ENCODE measurements at places on chromosomes 7 and 10.

- no peak for DNase-seq
Observed at GRCh38 chr10:122780391-122780790, 65.3 kb downstream of the CUZD1 start.

- peak; percentile 79 for DNase-seq
Observed at GRCh38 chr10:124744102-124745050, at the start of gene FAM53B. Gene FAM53B (minus strand): TSS chr10:124744378. CDS start chr10:124706713, 37,665 bp downstream.

GRCh38 chr10:102726274-102726673, 11.8 kb downstream of the SFXN2 start:
- no peak for DNase-seq

GRCh38 chr7:32218741-32219288, 148.6 kb upstream of the PDE1C start:
- DNase-seq = no peak

GRCh38 chr10:74150204-74150989, at the start of gene AP3M1:
Gene AP3M1 (minus strand): TSS chr10:74150828. CDS start chr10:74138379, 12,449 bp downstream.
- peak; percentile 70 for DNase-seq

DNA sequence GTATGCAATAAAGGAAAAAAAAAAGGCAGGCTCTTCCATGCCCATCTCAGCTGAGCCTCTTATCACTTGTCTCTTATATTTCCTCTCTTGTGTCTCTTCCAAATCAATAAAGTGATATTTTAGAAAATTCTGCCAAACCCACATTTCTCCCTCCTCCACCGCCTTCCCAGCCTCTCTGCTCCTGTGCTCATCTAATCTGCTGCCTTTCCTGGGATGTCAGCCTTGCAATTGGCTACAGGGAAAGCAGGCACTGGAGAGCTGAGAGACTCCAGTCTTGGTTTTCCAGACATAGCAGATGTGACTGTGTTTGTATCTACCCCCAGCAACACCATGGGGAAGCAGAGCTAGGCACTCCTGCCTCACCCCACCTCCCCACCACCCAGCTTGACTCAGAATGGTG, 298.4 kb downstream of the KCNMA1 start:
- no peak for DNase-seq

- no peak for DNase-seq
Observed at GRCh38 chr7:92699966-92700514, 109.8 kb upstream of the FAM133B start.

DNA sequence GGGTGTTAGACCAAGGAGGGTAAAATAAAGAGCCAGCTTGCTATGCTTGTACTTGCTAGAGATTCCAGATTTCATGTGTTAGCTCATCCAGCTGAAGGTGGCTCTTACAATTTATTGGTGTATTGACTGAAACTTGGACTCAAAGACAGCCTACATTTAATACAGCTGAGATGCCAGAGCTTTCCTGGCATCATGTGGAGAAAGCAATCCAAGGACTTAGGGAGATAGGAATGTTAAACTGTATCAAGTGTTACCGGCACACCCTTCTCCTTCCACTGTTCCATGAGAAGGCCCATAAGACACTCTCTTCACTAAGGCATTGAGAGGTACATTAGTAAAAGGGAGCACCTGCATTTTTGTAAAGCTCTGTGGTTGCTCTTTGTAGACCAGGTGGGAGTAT, 9.3 kb upstream of the HERPUD2 start:
- no peak for DNase-seq

DNA sequence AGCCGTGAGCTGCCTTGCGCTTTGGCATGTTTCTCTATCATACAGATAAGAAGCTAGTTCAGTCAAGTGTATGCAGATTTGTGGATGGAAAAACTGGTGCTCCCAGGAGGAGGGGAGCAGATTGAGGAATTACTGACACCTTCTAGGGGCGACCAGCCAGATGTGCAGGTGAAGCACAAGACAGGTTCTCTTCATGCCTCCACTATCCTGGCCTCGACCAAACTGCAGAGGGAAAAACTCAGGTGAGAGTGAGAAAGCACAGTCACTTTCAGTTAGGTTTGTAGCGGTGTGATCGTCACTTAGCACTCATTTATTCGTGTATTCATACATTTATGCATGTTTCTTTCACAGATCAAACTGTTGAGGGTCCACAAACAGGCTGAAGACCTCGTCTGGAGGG, 600 bp upstream of the DBNL start:
- DNase-seq = no peak

DNA sequence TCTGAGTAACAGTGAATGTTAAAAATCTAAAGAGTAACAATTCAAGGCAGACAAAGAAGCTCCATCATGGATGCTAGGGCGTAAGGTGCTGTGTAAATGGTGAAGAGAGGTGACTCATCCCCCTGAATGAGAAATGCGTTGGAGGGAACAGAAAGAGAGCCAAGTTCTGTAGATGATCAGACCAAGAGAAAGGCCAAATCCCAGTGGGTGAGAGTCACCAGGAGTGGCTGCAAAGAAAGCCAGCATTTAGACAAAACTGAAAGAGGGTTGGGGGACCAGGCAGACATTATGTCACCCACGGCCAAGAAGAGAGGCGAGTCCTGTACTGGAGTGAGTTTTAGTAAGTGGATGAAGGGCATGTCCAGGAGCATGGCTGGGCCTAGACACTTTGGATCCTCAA, 153.1 kb downstream of the TRIL start:
- no peak for DNase-seq

DNA sequence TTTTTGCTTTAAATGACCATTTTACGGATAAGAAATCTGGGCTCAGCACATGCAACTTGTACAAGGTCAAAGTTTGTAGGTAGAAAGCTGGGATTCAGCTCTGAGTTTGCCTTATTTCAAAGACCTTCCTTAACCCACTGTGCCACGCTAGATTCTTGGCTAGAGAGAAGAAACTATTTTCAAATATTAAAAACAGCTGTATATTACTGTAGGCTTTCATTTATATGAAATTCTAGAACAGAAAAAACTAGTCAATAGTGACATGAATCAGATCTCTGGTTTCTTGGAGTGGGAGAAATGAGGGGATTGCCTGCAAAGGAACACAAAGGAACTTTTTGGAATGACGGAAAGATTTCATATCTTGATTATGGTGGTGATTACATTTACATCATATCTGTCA, 53.0 kb upstream of the C1GALT1 start:
- DNase-seq = no peak

GRCh38 chr10:47026301-47027107, 115.3 kb downstream of the PTPN20 start:
- no peak for DNase-seq

GRCh38 chr7:85186083-85186520, 754 bp downstream of the SEMA3D start:
- DNase-seq = no peak

DNA sequence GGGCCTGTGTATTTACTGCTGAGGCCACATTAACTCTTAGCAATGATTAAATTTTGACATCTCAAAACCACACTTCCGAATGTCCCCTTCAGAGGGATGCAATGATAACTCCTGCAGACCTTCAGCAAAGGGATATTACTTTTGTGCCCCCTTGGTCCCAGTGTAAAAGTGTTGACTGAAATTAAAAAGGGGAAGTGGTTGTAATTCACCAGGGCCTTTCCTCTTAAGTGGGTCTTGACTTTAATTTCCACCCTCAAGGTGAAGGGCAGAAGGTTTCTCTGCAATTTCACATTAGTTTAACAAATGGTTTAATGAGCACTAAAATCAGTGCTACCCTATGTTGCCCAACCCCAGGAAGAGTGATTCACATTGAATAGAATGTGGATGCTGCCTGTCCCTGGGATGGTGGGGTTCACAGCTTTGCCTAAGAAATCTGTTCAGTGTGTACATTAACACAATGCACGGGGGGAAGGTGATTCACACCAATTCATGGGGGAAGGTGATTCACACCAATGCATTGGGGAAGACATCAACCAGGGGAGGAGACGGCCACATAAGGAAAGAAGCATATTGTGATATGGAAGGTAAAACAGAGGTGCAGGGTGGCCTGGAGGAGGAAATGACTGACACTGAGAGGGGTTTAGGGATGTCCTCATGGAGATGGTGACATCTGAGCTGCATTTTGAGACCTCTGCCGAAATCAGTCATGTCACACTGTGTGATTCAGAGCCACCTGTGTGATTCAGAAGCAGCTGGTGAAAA, 19.4 kb upstream of the TNS3 start:
- no peak for DNase-seq

DNA sequence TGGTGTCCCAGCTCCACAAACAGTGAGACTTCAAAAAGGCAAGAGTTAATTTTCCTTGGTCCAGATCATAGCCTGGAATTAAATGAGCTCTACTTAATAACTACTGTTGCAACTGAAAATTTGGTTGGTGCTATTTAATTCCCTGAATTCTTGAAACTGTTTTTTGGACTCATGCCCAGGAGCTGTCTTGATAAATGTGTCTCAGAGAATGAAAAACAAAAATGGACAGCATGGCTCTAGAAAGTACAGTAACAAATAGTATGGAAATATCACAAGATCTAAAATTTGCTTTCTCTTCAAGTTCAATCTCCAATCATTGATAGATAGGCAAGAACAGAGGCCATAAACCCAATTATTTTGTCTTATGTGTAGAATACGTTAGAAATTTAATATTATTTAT, 42.5 kb downstream of the CCDC71L start:
- no peak for DNase-seq

GRCh38 chr7:39613577-39613976, 9.8 kb upstream of the RALA start:
- DNase-seq = no peak

- DNase-seq = no peak
Observed at GRCh38 chr10:80429521-80429973, 21.2 kb downstream of the PRXL2A start.

DNA sequence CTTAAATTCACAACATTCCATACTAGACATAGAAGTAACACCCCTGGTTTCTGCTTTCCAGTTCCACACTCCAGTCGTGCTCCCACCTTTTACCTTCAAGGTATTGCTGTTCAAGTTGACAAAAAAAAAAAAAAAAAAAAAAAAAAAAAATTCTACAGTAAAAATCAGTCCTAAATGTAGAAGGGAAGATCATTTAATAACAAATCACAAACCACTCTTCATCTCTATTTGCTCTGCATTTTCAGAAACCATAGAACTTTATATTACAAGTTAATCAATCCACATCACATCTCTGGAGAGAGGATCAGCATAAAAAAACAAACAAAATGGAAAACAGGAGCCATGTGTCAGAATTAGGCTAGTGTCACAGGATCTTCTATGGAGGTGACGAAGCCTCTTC, 206.3 kb upstream of the KLF14 start:
- DNase-seq = no peak

- peak; percentile 10 for DNase-seq
Observed at GRCh38 chr7:29102558-29103151, 43.7 kb downstream of the CPVL start.

DNA sequence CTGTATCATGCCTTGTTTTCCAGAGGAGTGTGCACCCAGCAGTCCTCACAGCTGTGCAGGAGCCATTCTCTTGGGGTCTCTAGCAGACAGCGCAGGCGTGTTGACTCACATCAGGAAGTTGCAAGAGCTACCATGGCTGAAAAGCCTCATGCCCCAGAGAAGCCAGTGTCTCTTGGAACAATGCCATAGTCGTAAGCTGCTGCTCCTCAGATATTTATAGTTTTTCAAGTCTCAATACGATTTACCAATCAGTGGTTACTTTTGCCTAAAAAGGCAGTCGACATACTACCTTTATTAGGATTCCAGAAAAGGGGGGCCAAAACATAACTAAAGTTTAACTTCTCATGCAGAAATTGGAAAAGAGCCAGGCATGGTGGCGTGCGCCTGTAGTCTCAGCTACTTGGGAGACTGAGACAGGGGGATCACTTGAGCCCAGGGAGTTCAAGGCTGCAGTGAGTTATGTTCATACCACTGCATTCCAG, 407.7 kb downstream of the PARD3 start:
- DNase-seq = no peak

GRCh38 chr10:29618341-29619171, 16.2 kb downstream of the SVIL start:
- no peak for DNase-seq

DNA sequence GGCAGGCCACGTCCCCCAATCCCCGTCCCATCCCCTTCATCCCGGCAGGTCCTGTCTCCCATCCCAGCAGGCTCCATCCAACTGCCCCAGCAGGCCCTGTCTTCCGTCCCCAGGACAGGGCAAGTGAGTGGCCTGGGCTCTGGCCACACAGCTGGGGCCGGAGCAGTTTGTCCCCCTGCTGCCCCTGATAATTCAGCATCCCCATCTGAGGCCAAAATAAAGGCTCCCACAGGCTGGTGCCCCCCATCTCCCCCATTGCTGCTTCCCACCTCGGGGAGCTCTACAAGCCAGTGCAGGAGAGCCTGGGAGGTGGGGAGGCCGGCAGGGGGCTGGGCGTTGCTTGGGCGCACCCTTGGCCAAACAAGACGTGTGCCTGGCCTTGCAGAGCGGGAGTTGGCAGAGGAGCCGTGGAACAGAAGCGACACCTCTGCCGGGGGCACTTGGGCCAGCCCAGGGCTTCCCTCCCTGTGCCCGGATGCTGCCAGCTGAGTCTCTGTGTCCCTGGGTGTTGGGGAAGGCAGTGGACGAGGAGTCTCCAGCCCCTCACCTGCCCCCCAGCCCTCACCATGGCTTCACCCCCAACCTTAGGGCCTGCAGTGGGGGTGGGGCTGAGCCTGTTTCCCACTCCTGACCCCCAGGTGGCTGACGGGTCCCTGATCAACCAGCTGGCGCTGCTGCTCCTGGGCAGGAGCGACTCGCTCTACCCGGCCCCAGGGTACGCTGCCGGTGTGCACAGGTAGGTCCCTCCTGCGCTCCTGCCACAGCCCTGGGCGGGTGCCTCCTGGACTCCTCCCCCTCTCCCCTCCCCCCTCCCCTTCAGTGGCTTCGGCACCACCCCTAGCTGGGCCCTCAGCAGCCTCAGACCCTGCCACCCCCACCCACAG, 14.0 kb downstream of the AP5Z1 start:
- no peak for DNase-seq

GRCh38 chr10:21757185-21757901, 223.3 kb downstream of the MLLT10 start:
- no peak for DNase-seq

DNA sequence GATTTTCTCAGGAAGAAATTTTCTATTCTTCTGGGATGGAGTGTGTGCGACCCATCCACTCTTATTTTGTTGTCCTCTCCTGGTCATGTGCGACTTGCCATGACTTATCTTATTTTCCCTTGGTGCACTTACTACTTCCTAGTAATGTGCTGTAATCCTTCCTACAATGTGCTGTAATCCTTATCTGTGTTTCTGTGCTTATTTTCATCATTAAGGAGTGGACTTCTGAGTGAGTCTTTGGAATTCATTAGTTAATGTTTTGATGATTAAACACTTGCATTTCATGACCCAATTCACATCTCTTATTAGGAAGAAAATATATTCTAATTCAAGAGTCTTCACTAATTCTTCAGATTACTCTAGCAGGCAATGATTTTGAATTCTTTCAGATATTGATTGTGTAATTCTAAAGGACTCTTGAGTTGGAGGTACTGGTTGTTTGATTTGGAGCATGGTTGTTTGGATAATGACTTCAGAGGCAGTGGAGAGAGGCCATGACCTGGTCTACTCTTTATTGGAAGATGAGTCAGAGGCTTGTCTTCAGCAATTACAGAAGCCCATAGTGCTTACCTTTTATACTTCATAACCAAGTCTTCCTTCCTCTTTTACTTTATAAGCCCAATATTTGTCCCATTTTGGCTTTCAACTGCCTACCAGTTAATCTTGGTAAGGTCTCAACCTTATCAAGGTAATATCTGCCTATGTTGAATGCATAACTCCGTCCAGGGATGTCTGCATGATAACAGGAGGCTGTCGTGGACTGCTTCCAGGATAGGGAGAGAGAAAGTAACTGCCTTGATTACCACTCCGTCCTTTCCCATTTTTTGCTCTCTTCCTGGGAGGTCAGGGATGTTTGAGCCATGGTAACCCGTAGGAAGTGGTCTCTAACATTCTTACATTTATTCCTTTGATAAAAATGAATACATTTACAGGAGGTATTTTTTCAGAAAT, 278.3 kb upstream of the SP8 start:
- no peak for DNase-seq
